ENCODE measurements at places on chromosomes 2 and 18.
A peak's percentile ranks its signal among the peaks of the same experiment; 100 is the strongest.

DNA sequence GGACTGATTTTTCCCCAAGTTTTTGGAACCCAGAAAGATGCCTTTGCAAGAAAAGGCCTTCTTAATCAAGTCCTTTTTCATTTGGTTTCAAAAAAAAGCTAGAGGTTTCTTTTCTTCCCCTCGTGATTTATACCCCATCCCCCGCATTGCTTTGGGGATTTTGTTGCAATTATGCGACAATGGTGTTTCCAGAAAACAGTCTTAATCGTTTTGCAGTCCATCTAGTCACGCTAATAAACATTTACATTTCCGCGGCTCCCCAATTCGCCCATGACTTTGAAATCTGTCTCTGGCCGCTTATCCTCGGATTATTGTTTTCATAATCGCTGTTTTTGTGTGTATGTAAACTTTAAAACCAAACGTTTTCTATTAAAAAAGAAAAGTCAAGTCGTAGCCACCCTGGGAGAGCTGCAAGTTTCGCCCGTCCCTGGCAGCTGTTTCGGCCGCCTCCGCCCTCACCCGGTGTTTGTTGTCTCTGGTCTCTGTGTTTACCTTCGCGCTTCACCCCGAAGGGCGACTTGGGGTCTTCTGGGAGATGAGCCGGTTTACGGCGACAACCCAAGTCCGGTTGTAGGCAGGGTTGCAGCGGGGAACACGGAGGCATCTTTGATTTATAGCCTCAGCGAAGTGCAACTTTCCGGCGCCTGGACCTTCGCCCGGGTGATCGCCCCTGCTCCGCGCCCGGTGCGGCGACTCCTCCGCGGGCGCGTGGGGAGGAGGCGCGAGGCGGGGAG lies 667 bp downstream of the SP9 start:
- DNase-seq, result no peak

DNA sequence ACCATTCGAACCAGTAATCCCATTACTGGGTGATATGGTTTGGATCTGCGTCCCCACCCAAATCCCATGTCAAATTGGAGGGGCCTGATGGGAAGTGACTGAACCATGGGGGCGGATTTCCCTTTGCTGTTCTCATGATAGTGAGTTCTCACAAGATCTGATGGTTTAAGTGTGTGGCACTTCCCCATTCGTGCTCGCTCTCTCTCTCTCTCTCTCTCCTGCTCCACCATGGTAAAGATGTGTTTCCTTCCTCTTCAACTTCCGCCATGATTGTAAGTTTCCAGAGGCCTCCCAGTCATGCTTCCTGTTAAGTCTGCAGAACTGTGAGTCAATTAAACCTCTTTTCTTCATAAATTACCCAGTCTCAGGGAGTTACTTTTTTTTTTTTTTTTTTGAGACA lies 62.6 kb downstream of the NBAS start:
- DNase-seq, result no peak

DNA sequence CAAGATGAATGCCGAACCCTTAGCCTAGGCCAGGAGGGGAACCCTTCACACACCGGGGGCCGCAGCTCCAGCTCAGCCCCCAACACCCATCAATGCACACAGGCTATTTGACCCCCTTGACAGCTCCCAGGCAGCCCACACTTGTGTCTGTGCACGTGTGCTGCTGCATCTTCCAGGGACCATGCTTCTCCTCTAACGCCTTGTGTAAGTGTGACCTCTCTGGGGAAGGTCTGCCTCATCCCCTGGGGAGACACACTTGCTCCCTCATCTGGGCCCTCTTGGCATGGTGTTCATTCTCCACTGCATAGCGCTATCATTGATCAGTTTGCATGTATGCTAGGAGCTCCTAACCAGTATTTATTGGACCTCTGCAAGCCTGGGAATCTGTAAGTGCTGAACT lies 120.0 kb upstream of the FHL2 start:
- no peak for DNase-seq

DNA sequence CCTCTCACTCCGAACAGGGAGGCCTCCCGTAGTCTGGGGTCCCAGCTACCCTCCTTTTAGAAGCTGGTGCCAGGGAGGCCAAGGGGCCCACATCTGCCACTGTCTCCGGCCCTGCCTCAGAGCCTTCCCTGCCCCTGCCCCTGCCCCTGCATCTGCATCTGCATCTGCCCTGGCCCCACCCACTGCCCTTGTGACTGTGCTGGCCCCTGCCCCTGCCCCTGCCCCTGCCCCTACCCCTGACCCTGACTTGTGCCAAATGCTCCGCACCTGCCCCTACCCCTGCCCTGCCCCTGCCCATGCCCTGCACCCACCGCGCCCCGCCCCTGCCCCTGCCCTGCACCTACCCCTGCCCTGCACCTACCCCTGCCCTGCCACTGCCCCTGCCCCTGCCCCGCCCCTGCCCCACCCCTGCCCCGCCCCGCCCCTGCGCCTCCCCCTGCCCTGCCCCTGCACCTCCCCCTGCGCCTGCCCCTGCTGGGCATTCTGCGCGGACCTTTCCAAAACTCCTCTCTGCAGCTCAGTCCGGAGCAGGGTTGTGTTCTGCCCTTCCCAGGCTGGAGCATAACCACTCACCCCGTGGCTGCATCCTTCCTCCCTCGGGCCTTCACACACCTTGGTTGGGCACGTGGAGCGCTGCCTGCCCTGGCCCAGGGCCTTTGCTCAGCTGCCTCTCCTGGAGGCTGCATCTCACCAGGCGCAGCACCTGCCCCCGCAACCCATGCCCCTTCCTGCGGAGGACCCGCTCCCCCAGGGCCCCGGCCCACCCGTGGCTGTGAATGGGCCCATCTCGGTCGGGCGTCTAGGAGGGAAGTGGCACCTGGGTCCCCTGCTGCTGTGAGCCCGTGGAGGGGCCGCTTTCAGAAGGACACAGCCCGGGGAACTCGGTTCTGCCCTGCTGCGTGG lies 5.4 kb downstream of the SNTG2 start:
- no peak for DNase-seq

DNA sequence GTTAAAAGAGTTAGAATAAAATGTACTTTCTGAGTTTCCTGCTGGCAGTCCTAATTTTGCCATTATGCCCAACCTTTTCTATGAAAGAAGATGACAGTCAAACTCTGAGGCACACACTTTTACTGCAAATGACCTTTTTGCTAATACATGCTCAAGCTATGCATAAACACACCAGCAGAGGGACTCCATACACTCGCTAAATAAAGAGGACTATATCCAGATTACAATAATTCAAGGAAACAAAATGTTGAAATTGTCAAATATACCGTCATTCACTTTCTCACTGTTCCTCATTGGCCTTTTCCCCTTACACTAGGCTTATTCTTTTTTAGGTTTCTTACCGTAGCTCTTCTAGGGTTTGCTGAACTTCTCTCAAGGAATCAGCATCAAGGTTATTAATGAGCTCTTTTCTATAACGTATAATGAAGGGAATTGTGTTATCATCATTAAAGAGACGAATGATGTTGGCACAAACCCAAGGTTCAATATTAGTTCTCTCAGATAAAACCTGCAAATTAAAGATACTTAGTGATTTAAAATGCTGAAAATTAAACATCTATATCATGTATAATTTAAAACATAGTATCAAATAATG lies 25.7 kb downstream of the SRBD1 start:
- DNase-seq, result peak; percentile 69

DNA sequence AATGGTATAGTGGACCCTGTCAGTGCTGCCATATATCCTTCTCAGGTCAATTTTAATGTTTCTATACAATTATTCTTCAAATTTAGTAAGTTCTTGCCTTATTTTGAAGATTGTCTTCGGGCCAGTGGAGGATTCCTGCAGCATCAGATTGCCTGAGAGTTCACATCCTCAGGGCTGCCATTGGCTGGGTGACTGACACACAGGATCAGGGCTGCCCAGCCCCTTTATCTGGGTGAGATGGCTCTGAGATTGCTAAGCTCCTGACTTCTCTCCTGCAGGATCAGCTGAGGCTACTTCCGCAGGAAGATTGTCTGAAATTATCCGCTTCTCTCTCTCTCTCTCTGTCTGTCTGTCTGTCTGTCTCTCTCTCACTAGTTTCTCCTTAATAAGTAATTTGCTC lies 567.4 kb downstream of the TSN start:
- no peak for DNase-seq

DNA sequence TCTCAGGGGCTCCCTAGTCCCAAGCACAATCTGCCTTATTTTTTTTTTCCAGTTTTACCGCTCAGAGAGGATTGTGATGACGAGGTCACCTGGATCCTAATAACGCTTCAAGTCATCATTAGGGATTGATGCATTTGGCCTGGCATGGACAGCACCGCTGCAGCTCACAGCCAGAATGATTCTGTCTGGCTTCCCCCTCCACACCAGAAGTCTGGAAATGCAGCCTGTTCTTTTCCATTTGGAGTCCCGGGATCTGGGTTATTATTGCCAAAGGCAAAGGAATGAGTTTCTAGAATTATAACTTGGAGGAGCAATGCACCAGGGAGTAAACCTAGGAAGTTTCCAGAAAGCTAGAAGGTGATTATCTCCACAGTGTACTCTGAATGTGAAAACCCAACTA lies 81.1 kb upstream of the TAF1B start:
- DNase-seq, result no peak

DNA sequence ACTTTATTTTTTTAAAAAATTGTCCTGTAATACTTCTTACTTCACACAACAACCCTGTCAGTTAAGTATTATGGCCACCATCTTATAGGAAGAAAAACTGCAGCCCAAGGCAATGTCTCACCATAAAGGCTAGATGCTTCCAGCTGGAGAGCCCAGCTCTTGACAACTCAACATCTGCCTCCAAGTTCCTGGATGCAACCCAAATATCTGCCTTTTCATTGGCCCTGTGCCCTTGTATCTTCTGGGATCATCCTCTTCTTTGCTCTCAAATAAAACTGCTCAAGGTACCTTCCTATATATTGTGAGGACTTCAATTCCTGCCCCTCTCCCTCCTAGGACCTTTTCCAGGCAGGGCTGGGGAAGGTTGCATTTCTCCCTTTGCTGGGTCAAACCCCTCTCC lies 69.5 kb downstream of the BIN1 start:
- no peak for DNase-seq

GRCh38 chr2:164620873-164621763 lies at the start of gene GRB14:
Gene GRB14 (minus strand): TSS chr2:164621482. CDS start chr2:164621309, 173 bp downstream.
- peak; percentile 3 for DNase-seq

GRCh38 chr2:40210344-40210967 lies 241.4 kb downstream of the SLC8A1 start:
- no peak for DNase-seq

- DNase-seq, result no peak
Measured at GRCh38 chr2:201262718-201263117, 2.4 kb downstream of the CASP8 start.

- no peak for DNase-seq
Measured at GRCh38 chr2:239012228-239012627, 164.3 kb downstream of the TWIST2 start.

DNA sequence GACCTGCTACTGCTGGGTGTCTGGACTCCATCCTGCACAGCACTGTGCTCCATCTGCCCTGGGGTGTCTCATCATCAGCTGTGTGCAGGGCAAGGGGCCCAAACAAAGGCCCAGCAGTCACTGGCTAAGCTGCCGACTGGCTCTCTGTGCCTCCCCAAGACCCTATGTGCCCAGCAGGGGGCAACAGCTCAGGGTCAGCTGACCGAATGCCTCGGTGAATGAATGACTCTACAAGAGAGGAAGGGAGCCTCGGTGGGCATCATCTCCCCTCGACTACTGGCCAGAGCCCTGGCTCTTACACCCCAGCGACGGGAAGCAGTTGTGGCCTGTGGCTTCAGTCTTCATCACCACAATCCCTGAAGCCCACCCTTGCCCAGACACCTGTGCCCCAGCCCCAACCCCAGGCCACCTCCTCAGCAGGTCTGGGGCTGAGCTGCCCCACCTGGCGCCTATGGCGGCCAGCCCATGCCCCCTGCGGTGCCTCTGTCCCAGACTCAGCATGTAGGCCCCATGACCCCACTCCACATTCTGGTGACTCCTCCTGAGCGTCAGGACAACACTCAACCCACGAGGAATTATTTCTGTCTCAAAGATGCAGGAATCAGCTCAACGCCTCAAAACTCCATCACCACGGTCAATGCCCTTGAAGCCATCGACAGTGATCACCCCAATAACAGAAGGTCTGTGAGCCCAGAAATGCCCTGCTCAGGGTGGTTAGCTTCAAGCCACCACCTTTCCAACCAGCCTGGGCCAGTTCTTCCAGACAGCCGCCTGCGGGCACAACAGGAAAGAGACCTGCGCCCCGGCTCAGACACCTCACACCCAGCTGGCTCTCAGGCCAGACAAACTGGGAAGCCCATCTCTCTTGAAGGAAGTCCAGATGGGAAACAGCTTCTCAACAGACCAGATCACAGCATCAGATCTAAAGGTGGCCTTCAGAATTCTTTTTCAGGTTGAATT lies 1.6 kb upstream of the GPR17 start:
- no peak for DNase-seq

- no peak for DNase-seq
Measured at GRCh38 chr2:144162652-144163051, 357.3 kb downstream of the ZEB2 start.

GRCh38 chr2:98702127-98702802 lies 28.7 kb downstream of the MGAT4A start:
- peak; percentile 64 for DNase-seq

GRCh38 chr2:2253172-2254016 lies 77.7 kb downstream of the MYT1L start:
- no peak for DNase-seq

DNA sequence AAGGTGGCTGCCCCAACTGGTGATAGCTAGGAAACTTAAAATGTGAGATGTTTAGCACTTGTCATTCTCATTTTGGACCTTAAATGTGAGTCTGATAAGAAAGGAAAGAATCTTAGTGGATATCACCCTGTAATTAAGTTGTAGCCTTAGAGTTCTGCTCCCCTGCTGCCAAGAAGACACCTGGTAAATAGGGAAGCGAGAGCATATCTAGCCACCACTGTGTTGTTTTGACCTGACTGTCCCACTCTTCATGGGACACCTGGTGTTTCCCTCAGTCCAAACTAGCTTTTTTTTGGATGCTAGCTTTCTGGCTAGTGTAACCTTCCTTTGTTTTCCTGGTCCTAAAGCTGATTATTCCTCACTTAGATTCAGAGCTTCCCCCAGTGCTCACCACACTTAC lies 357.6 kb downstream of the RAD51AP2 start:
- DNase-seq, result no peak

DNA sequence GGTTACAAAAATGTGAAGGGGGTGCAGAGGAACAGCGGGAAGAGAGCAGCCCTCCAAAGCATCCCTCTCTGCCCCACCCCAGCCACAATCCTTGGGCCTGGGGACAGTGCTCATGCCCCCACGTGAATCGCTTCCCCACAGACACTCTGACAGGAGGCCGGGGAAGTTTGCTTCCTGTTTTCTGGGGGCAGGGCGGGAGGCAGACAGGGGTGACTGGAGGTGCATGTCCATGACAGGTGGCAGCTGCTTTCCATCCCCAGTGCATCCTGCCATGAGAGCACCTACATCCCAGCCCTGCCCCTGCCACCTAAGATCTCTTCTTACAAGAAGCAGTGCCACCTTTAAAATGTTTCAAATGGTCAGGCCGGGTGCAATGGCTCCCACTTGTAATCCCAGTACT lies 47.2 kb upstream of the UBE2F start:
- no peak for DNase-seq
